ENCODE measurements at places on chromosomes 7 and 10. TPM values are rescaled to one million over a fixed set of nuclear protein-coding genes. Genes with fewer than 3 reads are reported as not detected.

The TCAF1 gene
- 51.9 TPM for total RNA-seq

The HTR5A gene
- not detected for total RNA-seq

The GDF2 gene
- not detected for total RNA-seq

The GJD4 gene
- not detected for total RNA-seq

The KLHL7 gene
- 35.0 TPM for total RNA-seq

The CDC14C gene
- not detected for total RNA-seq

The SFXN4 gene
- 17.8 TPM for total RNA-seq

The CHRM2 gene
- 9.1 TPM for total RNA-seq

The SPDYE2B gene
- not detected for total RNA-seq

The SLC13A1 gene
- not detected for total RNA-seq

The EN2 gene
- total RNA-seq = not detected

The AKR1C3 gene
- total RNA-seq = 16.6 TPM

The CALML5 gene
- not detected for total RNA-seq

The DOCK4 gene
- total RNA-seq = 14.0 TPM

The BTBD16 gene
- total RNA-seq = not detected

The TMEM176A gene
- 36.9 TPM for total RNA-seq

The CD36 gene
- total RNA-seq = 61.0 TPM
